A549 treated with DMSO at 1 μM for 4 hours (cell line): ENCODE measurements at places on chromosomes 2 and 18. TPM values are rescaled to one million over a fixed set of nuclear protein-coding genes. Genes with fewer than 3 reads are reported as not detected.

Gene GALR1
- total RNA-seq: not detected in 5 replicates

Gene PARD3B
- 0.61 to 1.5 TPM (median 0.83 TPM) in 5 replicates for total RNA-seq

Gene FSIP2
- total RNA-seq: not detected in 5 replicates

Gene ASXL3
- total RNA-seq: not detected in 5 replicates

Gene QPCT
- total RNA-seq: 17.5 to 21.3 TPM (median 18.6 TPM) in 5 replicates

Gene C1QL2
- 0.14 to 0.21 TPM (median 0.14 TPM) in 4 of 5 replicates, not detected in the other for total RNA-seq

Gene PKP4
- 22.7 to 33.0 TPM (median 31.5 TPM) in 5 replicates for total RNA-seq

Gene HADHA
- 123 to 146 TPM (median 128 TPM) in 5 replicates for total RNA-seq

Gene NEU4
- 0.18 to 0.50 TPM (median 0.26 TPM) in 4 of 5 replicates, not detected in the other for total RNA-seq

Gene IL37
- not detected in 5 replicates for total RNA-seq

Gene ZNF804A
- not detected in 5 replicates for total RNA-seq

Gene SPP2
- total RNA-seq: not detected in 5 replicates

Gene CNTNAP5
- total RNA-seq: not detected in 5 replicates

Gene SULT1C2
- total RNA-seq: 0.22 to 0.72 TPM (median 0.45 TPM) in 5 replicates

Gene SNORC
- total RNA-seq: 5.4 to 13.3 TPM (median 10.3 TPM) in 5 replicates

Gene SMYD1
- not detected in 5 replicates for total RNA-seq

Gene OSR1
- total RNA-seq: 4.9 to 9.0 TPM (median 5.3 TPM) in 5 replicates

Gene FIGN
- 1.6 to 3.3 TPM (median 2.2 TPM) in 5 replicates for total RNA-seq

Gene GCG
- total RNA-seq: not detected in 5 replicates

Gene CRACDL
- 0.36 to 0.93 TPM (median 0.57 TPM) in 5 replicates for total RNA-seq

Gene GDF7
- total RNA-seq: 0.02 to 0.05 TPM (median 0.05 TPM) in 5 replicates

Gene DSC2
- total RNA-seq: 1.2 to 2.0 TPM (median 1.5 TPM) in 5 replicates

Gene NTSR2
- total RNA-seq: not detected in 5 replicates

Gene ASPRV1
- total RNA-seq: 0.17 to 0.38 TPM (median 0.24 TPM) in 5 replicates

Gene TUBA4A
- 365 to 546 TPM (median 419 TPM) in 5 replicates for total RNA-seq

Gene TM4SF20
- total RNA-seq: 8.0 to 11.5 TPM (median 10.6 TPM) in 5 replicates

Gene BIN1
- total RNA-seq: 26.7 to 36.4 TPM (median 34.2 TPM) in 5 replicates

Gene SCN3A
- 0.01 to 0.07 TPM in 2 of 5 replicates, not detected in the others for total RNA-seq

Gene MTLN
- total RNA-seq: 112 to 134 TPM (median 121 TPM) in 5 replicates

Gene PPP1R1C
- 1.8 to 4.7 TPM (median 2.0 TPM) in 5 replicates for total RNA-seq

Gene ZCCHC2
- 8.8 to 10.5 TPM (median 10.0 TPM) in 5 replicates for total RNA-seq

Gene FKBP1B
- 8.8 to 9.6 TPM (median 9.4 TPM) in 5 replicates for total RNA-seq

Gene DYSF
- 0.72 to 1.2 TPM (median 0.85 TPM) in 5 replicates for total RNA-seq

Gene DPP4
- total RNA-seq: 0.39 to 0.52 TPM (median 0.47 TPM) in 5 replicates

Gene FEV
- total RNA-seq: not detected in 5 replicates
